ENCODE measurements at places on chromosomes 6 and 20.

GRCh38 chr6:91080871-91081270, 494.0 kb upstream of the MAP3K7 start:
- DNase-seq = no peak

DNA sequence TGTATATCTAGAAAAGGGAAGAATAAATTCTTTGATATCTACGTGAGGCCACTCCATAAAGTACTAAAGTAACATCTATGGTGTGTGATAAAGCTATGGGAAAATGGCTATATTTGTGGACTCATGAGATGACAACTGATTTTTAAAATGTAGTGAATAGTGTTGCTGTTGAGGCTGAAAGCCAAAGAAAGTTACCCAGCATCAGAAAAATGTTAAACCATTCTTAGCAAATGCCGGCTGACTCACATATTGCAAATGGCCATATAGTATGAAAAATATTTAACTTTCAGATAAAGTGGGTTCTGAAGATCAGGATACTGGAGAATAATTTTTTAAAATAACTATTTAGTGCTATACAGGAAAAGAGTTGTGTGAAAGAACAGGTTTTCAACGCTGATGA, 129.9 kb upstream of the GRIK2 start:
- no peak for DNase-seq

GRCh38 chr6:154558984-154559383, 48.5 kb upstream of the CNKSR3 start:
- no peak for DNase-seq

- no peak for DNase-seq
Observed at GRCh38 chr20:63848003-63848911, 13.0 kb upstream of the ABHD16B start.

DNA sequence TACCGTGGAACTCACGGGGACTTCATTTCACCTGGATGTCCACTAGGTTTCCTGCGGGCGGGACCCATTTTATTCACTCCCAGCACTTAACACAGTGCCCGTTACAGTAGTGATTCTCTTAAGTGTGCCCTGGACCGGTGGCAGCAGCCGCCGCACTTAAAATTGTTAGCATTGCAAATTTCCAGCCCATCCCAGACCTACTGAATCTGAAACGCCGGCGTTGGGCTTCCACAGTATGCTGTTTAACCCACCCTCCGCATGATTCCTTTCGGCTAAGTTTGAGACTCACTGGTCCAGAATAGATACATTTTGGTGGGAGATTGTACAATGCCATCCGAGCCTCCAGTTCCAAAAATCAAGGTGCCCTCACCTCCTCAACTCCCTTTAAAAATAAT, 967 bp downstream of the SMPDL3A start:
- no peak for DNase-seq

- no peak for DNase-seq
Observed at GRCh38 chr6:110534731-110535492, 58.5 kb upstream of the SLC22A16 start.
